Activated CD8-positive, alpha-beta memory T cell treated with anti-CD3 and anti-CD28 coated beads, Interleukin-2, amount 50 U/mL, for 48 hours (primary cell): ENCODE measurements at places on chromosomes 16 and 17.
A peak's percentile ranks its signal among the peaks of the same experiment; 100 is the strongest.

GRCh38 chr17:21376081-21376758 is at the start of gene KCNJ12:
TSS of gene KCNJ12 (plus strand) at chr17:21376357. CDS start at chr17:21415343, 38,986 bp downstream.
- no peak for DNase-seq

DNA sequence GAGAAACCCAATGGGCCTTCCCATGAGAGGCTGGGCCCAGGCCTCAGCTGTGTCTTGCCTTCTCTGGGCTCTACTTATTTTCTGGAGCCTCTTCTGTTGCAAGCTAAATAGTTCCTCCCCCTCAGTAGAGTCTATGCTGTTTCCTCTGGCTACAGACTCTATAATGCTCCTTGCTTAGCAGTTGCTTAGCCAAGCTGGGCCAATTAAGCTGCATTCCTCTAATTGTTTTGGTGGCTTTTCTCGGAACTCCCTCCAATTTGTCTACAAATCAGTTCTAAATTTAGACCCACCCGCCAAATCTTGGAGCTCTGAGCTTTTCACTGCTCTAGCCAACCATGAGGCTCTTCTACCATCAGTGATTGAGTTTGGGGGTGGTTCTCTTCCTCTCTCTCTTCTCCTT is 302.7 kb upstream of the ASIC2 start:
- no peak for DNase-seq

DNA sequence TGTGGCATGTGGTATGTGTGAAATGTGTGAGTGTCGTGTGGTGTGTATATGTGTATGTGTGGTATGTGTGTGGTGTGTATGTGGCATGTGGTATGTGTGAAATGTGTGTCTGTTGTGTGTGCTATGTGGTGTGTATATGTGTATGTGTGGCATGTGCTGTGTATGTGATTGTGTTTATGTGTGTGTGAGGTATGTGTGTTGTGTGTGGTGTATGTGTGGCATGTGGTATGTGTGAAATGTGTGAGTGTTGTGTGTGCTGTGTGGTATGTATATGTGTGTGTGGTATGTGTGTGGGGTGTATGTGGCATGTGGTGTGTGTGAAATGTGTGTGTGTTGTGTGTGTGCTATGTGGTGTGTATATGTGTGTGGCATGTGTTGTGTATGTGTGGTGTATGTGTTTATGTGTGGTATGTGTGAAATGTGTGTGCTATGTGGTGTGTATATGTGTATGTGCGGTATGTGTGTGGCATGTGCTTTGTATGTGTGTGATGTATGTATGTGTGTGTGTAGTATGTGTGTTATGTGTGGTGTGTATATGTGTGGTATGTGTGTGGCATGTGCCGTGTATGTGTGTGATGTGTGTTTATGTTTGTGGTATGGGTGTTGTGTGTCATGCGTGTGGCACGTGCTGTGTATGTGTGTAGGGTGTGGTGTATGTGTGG is 9.6 kb upstream of the ZCCHC14 start:
- DNase-seq, result no peak

GRCh38 chr17:81039854-81040758 is 5.2 kb downstream of the BAIAP2 start:
- DNase-seq, result no peak

GRCh38 chr17:80598813-80599545 is 54.3 kb downstream of the RPTOR start:
- no peak for DNase-seq

- peak; percentile 61 for DNase-seq
Observed at GRCh38 chr17:59751955-59752413, 44.5 kb downstream of the VMP1 start.

- DNase-seq, result no peak
Observed at GRCh38 chr16:3183445-3184139, 4.4 kb upstream of the OR1F1 start.

DNA sequence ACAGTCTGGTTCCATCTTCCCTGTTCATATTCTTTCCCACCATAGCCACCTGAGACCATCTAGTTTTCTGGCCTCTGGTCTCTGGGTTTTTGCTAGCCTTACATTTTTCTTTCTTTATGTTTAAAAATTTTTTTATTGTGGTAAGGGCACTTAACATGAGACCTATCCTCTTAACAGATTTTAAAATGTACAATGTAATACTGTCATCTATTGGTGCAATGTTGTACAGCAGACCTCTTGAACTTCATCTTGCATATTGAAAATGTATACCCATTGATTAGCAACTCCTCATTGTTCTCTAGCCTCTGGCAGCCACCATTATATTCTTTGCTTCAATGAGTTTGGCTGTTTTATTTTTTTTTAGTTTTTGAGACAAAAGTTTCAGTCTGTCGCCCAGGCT is 39.2 kb downstream of the ITGAM start:
- DNase-seq, result no peak

GRCh38 chr16:75058806-75059205 is 57.8 kb downstream of the LDHD start:
- no peak for DNase-seq

- DNase-seq, result no peak
Observed at GRCh38 chr17:76672270-76672851, 28.8 kb upstream of the ST6GALNAC1 start.

DNA sequence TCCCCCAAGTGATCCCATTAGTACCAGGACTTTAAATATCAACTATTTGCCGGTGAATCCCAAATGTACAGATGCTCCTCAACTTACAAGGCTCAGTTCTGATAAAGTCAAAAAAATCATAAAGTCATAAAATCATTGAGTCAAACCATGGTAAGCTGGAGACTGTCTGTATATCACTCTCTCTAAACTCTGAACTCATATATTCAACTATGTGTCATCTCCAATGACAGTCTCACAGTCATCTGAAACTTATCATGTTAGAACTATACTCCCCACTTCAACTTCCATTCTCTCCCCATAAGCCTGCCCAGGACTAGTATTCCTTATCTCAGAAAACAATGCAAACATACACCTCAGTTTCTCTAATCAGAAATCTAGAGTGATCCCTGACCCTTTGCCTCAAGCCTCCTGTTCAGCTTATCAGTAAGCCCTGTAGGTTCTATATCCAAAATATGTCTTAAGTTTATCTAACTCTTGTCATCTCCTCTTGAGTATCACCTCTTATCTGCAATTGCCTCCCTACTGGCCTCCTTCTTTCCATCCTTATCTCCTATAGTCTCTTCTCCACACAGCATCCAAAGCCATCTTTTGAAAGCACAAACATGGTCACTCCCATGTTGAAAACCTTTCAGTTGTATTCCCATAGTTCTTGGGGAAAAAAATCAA is 55.0 kb downstream of the SSH2 start:
- DNase-seq, result no peak

- DNase-seq, result no peak
Observed at GRCh38 chr17:2393954-2394749, 6.7 kb downstream of the MNT start.

DNA sequence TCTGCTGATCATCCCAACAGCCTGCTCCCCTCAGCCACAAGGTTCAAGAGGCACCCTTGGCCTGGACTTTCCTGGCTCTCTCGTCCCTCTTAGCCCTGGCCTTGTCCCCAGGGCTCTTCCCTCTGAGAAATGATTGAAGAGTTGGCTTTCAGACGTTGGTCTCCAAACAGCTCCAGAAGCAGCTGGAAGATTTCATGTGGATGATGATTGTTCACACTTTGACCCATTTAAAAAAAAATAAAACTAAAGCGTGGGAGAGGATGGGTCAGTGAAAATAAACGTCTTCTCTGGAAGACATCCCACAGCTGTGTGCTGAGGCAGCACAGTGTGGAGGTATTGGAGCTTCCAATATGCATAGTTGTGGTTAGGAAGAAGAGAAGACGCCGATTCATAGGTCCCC is 54.7 kb upstream of the CDH11 start:
- DNase-seq, result no peak

GRCh38 chr16:70482624-70483023 is 28.2 kb downstream of the FCSK start:
- no peak for DNase-seq
